ENCODE measurements at places on chromosomes 2 and 18.

DNA sequence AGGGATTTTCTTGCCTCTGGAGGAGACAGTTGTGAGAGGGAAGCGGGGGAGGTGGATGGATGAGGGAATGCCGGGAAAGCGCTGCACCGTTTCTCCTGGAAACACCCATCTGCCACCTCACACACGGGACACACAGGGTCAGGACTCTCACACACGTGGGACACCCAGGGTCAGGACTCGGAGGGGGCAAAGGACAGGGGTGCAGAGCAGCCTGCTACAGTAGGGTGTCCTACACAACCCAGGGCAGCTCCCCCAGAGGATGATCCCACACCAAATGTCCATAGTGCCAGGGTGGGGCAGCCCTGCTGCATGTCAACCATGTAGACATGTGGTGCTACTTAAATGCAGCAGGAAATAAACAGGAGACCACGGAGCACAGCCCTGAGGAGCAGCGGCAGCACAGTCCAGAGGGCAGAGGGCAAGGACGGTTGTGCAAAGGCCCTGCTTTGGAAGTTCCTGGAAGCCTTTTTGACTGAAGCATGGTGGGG, 5.1 kb downstream of the RAMP1 start:
- no peak for DNase-seq

DNA sequence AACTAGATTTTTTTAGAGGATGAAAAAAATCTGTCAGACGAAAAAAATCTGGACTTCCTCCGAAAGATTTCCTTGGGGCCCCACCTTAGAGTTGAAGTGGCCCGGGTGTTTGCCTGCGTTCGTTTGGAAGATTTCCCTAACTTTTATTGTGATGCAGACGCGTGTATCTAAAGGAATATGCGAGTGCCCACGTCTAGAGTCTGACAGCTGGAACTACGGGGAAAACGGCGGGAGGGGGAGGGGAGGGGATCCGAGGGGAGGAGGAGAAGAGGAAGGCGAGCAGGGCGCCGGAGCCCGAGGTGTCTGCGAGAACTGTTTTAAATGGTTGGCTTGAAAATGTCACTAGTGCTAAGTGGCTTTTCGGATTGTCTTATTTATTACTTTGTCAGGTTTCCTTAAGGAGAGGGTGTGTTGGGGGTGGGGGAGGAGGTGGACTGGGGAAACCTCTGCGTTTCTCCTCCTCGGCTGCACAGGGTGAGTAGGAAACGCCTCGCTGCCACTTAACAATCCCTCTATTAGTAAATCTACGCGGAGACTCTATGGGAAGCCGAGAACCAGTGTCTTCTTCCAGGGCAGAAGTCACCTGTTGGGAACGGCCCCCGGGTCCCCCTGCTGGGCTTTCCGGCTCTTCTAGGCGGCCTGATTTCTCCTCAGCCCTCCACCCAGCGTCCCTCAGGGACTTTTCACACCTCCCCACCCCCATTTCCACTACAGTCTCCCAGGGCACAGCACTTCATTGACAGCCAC, 2.4 kb upstream of the SP9 start:
- DNase-seq, result no peak

- no peak for DNase-seq
Measured at GRCh38 chr2:37143974-37144373, 12.8 kb downstream of the EIF2AK2 start.

- DNase-seq, result no peak
Measured at GRCh38 chr2:13066676-13067075, 349.9 kb downstream of the TRIB2 start.

DNA sequence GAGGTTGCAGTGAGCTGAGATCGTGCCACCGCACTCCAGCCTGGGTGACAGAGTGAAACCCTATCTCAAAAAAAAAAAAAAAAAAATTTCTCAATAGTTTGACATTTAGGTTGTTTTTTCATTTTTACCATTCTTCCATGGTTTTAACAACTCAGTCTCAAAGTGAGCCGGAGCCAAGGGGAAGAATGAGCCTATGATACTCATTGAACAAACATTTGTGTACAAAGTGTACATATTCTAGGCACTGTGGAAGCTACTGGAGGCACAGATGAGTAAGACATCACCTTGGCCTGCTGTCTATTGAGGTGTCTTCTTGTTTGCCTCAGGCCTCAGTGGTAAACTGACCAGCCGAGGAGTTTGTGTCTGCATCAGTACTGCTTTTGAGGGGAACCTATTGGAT, 21.9 kb downstream of the CENPO start:
- DNase-seq, result no peak

DNA sequence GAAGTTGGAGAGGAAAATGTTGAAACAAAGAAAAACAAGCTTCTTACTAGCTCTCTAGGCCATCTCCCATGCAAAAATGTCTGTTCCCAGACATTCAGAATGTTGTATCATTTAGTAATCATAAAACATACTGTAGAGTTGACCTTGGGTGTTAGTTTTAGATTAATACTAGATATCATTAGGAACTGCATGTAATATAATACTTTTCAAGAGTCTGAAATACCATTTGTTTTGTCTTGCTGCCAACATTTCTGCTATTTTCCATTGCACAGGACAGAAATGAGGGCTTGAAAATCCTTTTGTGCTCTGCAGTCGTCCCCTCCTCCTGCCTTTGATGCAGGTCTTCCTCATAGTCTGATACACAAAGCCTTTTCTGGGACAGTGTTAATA, 89.5 kb upstream of the RBMS1 start:
- no peak for DNase-seq

GRCh38 chr18:68588169-68588568, 126.7 kb downstream of the TMX3 start:
- DNase-seq, result no peak

GRCh38 chr18:33839452-33840211, 261.6 kb downstream of the ASXL3 start:
- DNase-seq, result peak; percentile 51

GRCh38 chr2:224659714-224660113, 56.5 kb downstream of the CCDC195 start:
- no peak for DNase-seq

DNA sequence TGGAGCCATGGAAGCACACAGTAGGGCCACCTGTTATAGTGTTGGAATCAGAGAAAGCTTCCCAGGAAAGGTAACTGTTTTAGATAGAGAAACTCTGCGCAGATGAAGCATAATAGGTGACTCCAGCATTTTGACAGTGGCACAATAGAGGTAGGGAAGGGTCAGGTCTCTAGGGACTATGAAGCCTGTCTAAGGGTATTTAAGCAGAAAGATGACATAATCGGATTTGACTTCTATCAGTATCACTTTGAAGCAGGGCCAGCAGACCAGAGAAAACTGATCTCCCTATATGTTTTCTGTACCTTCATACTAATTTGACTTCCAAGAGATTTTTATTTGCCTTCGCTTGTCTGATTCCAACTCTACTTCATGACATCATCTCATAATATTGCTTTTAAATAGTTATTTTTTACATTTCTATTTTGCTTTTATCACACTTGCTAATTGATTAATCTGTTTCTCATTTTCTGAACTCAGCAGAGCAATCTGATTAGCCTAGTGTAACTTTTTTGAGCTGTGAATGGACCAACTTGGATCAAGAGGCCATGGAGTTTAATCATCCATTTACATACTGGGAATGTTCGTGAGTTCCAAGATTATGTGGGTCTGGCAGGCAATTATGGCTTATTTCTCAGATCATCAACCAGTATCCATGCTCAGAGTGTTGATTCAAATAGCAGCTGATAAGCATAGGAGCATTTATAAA, 8.4 kb upstream of the HIBCH start:
- DNase-seq, result no peak

Measured in NCI-H1417 treated with DMSO at 0.1 percent for 48 hours (cell line).